Karpas-422 (cell line): ENCODE measurements at places on chromosomes 13 and 19.

GRCh38 chr13:81874253-81874652, 1533.3 kb upstream of the SPRY2 start:
- DNase-seq: no peak

GRCh38 chr13:109575821-109576220, 210.6 kb downstream of the IRS2 start:
- no peak for DNase-seq

GRCh38 chr13:98641075-98641474, 64.2 kb upstream of the STK24 start:
- no peak for DNase-seq

- DNase-seq: no peak
Observed at GRCh38 chr13:90070837-90071525, 1276.5 kb upstream of the MIR17HG start.

- no peak for DNase-seq
Observed at GRCh38 chr19:28061111-28061510, 1151.8 kb downstream of the UQCRFS1 start.

- DNase-seq: no peak
Observed at GRCh38 chr19:18903156-18904037, 7.4 kb upstream of the CERS1 start.

DNA sequence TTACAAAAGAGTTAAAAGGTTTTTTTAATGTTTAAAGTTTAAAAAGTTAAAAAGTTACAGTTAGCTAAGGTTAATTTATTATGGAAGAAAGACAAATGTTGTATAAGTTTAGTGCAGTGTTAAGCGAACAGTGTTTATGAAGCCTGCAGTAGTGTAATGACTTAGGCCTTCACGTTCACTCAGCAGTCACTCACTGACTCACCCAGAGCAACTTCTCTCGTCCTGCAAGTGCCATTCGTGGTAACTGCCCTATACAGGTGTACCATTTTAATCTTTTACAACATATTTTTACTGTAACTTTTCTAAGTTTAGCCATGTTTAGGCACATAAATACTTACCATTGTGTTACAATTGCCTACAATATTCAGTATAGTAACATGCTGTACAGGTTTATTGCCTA, 398.2 kb upstream of the NBEA start:
- DNase-seq: no peak

GRCh38 chr13:51894239-51894638, 32.5 kb downstream of the CCDC70 start:
- peak; percentile 91 for DNase-seq

DNA sequence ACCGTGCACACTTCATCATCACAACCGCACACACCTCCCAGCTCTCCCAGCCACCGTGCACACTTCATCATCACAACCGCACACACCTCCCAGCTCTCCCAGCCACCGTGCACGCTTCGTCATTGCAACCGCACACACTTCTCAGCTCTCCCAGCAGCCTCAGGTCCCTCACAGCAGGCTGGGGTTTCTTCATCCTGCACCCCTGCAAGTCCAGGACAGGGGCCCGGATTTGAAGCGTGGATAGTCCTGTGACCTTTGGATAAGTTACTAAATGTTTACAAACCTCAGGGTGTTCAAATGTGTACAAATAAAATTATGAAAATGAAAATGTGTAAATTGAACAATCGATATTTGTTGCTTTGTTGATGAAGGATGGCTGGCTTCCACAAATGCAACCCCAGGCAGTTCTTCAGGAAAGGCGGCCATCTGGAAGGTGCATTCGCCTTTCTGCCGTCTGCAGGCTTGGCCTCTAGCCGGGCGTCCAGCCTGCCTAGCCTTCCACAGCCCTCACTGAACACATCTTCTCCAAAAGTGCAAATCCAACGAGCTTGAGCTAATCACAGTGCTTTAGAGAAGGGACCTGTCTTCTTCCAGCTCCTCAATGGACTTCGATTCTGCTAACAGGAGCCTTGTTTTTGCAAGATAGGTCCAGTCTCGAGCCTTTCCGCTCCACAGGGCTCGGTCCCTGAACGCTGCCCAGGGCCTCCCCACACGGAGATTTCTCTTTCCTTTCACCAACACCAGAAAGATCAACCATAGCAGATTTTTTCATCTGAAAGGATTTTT, 74.2 kb downstream of the SPACA7 start:
- no peak for DNase-seq

DNA sequence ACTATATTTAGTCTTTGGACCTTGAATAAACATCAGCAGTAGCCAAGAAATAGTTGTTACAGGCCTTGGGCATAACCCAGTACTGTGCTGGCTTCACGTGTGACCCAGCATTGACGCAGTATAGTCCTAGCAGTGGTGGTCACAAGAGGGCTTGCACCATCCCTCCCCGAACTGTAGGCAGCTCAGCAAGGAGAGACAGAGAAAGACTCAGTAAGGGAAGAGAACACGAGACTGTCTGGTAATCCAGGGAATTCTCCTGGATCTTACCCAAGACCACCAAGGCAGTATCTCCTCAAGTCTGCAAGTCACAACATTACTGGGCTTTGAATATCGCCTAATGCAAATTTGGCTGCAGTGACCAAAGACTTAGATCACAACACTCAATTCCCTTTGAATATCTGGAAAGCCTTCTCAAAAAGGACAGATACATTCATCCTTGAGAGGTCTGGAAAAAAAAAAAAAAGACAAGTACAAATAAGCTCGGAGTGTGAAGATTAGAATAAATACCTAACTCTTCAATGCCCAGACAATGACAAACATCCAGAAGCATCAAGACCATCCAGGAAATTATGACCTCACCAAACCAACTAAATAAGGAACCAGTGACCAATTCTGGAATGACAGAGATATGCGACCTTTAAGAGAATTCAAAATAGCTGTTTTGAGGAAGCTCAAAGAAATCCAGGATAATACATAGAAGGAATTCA, 39.7 kb downstream of the CAB39L start:
- DNase-seq: no peak

GRCh38 chr19:46975925-46976782, 43.5 kb upstream of the NPAS1 start:
- no peak for DNase-seq

DNA sequence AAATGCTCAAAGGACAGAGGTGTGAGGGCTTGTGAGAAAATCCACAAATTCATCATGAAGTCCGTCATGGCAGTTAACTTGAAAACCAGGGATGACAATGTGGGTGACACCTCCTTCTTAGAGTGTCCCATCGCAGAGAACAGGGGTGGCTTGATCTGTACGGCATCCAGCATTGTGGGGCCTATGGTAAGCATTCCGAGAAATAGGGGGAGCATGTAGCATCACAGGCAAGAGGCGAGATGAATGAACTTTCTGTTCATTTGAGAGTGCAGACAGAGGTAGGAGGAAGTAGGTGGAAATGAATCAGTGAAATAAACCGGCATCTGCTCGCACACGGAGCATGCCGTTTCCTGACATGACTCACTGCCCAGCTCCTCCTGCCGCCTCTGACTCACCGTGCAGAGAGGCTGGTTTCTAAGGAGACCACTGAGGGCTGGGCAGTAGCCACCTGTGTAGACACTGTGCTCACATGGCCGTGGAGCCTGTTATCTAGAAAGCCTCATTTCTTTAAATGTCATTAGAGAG, 339.0 kb downstream of the RFC3 start:
- DNase-seq: no peak

DNA sequence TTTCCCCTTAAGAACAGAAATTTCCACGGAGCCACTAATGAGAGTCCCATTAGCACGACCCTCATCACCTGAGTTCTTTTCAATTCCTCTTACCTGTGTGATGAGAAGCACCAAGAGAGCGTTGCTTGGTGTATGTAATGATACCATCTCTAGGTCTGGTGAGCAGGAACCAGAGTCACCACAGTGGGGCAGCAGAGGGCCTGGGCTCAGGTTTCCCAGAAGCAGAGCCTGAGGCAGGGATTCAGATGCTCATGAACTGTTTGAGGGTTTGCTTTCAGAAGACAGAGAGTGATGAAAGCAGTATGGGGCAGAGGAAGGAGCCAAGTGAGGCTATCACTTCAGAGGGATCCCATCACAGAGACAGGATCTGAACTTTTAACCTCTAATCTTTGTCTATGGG, 3.1 kb upstream of the PTPRH start:
- peak; percentile 97 for DNase-seq

GRCh38 chr19:47663911-47664771, 49.1 kb upstream of the EHD2 start:
- no peak for DNase-seq

DNA sequence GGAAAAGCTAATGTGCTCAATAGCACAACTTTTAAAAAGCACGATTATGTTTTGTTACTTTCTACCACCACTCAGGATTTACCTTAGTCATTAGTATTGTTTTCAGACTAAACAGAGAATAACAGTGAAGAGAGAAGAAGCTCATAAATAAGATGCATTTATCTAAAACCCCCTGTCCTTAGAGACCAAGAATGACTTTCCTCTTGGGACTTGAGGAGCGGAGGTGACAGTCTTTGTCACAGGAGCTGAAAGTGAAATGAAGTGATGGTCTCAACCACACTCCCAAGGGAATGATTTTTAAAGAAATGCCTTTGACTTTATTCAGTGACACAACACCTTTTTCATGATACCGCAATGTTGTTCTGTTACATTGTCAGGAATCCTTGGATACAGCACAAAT, 190.6 kb upstream of the NBEA start:
- no peak for DNase-seq

DNA sequence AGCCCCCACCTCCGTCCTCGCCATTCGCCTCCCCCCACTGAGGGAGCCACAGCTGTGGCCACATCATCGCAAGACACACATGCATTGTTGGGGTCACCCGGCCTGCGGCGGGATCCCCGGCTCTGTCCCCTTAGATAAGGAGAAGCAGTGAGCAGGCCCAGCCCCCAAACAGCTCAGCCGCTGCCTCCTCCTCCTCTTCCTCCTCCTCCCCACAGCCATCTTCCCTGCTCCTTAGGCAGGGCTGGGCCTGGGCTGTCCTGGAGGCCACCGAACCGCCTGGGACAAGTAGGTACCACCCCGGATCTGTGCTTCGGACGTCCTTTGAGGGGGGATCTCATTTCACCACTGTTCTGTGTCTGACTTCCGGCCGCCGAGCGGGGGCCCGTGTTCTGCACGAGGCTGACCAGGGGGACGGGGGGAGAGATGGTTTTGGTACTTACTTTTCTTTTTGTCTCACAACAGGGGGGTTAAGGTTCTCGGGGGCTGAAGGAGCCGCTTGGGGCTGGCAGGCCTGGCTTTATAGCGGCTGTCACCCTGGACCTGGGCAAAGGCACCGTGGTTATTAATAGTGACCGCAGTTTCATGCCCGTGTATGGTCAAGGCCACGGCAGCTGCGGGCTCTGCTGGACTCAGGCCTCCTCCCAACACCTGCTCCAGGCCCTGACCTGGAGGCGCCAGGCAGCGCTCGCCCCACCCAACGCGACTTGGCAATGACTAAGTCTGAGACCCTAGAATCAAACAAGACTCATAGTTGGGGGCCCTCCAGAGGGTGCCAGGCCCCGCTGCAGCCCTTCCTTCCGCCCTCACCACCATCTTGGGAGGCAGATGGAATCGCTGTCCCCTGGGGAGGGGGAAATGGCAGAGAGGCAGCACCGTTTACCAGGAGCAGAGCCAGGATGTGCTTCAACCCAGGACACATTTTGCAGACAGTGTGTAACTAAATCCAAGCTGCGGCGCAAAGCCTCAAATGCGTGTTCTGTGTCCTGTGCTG, 18.3 kb downstream of the NMRK2 start:
- no peak for DNase-seq

- no peak for DNase-seq
Observed at GRCh38 chr19:18788529-18789421, 2.3 kb downstream of the COMP start.

DNA sequence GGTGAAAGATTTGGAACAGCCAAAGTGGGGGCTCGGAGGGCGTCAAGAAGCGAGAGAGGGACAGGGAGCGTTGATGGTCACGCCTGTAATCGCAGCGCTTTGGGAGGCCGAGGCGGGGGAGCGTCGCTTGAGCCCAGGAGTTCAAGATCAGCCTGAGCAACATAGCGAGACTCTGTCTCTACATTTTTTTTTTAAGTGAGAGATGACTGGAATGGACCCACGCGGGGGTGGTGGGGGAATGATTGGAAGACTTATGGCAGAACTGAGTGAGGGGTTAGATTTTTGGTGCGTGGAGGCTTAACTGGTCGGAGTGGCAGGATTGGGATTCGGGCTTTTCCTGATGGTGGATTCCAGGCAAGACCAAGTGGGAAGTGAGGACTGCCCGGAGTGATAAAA, 725 bp downstream of the PSMD8 start:
- DNase-seq: no peak

GRCh38 chr19:41298348-41298964, 11.5 kb upstream of the CCDC97 start:
- DNase-seq: no peak

GRCh38 chr13:33940898-33941297, 122.9 kb downstream of the RFC3 start:
- no peak for DNase-seq

DNA sequence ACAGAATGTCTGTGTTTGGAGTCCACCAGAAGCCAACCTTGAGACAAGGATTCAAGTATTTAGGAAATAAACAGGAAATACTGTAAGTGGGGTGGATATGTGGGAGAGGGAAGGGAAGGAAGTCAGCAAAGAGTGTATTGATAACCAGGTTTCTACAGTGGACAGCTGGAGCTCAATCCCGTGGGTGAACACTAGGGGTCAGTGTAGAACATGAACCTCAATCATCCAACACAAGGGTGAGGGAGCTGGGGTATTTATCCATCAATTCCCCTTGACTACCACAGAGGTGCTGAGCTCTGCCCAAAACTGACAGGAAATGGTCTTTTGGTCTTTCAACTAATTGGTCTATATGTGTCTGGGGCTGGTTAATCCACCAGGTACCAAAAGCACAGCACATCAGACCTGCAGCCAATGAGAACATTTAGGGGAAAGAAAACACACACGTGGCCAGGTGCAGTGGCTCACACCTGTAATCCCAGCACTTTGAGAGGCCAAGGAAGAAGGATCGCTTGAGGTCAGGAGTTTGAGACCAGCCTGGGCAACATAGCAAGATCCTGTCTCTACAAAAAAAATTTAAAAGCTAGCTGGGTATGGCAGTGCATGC, 5.6 kb upstream of the SYDE1 start:
- DNase-seq: peak; percentile 84

DNA sequence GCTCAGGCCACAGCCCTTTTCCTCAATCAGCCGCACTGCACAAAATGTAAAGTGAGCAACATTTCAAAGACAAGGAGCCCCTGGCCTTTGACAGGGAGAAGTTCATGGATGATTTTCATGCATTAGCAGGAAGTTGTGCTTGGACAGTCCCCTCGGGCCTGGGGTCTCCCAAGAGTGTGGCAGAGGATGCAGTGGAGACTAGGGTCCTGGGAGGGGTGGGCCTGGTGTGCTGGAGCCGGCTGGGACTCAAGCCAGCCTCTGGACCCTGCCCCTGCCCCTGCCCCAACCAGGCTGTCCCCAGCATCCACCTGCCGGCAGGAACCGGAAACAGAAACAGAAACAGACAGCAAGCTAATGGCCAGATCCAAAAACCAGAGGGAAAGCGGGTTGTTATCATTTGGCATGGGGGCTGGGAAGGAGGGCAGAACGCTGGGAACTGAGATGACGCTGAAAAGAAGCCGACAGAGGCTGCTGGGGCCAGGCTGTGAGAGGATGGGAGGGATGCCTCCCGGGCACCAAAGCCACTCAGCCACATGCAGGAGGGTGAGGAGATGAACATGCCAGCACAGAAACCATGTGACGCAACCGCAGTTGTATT, 2.3 kb downstream of the GAS6 start:
- DNase-seq: no peak
